ENCODE measurements at places on chromosomes 1 and 21.
A peak's percentile ranks its signal among the peaks of the same experiment; 100 is the strongest.

GRCh38 chr1:29136391-29136915 is 12.8 kb upstream of the TMEM200B start:
- no peak for DNase-seq

GRCh38 chr21:38267991-38268863 is 11.4 kb downstream of the KCNJ15 start:
- DNase-seq = no peak

- no peak for DNase-seq
These were observed at the start of gene SYNC for GRCh38 chr1:32702599-32703478. TSS of gene SYNC (minus strand) at chr1:32702770. CDS start at chr1:32702660, 110 bp downstream.

- no peak for DNase-seq
These were observed 51.1 kb downstream of the ATF6 start for GRCh38 chr1:161817176-161817730.

GRCh38 chr1:156082309-156083091 is at the start of gene MEX3A:
TSS of gene MEX3A (minus strand) at chr1:156082465. CDS start at chr1:156081998, 467 bp downstream.
- DNase-seq = peak; percentile 17

Data from activated CD4-positive, CD25-positive, alpha-beta regulatory T cell (primary cell).